Activated T-cell treated with anti-CD3 and anti-CD28 coated beads, Interleukin-2, amount 50 U/mL, for 72 hours (primary cell): ENCODE measurements at places on chromosomes 7 and 10.

DNA sequence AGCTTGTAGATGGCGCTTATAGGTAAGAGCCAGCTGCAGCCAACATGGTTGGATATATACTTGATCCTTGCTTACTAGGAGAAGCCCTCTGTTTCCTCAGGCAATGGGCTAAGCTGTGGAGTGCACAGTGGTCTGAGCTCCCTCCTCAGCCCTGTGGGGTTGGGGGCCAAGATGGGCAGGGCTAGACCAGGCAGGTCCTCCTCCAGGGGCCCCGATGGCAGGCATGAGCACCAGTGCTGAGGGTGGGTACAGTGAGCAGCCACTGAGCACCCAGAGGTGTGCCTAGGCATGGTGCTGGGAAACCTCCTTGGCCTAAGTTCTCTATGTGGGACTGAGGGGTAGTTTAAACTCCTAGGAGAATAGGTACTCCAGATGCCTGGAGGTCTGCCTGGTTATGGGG, 680.2 kb downstream of the SUGCT start:
- DNase-seq: no peak

DNA sequence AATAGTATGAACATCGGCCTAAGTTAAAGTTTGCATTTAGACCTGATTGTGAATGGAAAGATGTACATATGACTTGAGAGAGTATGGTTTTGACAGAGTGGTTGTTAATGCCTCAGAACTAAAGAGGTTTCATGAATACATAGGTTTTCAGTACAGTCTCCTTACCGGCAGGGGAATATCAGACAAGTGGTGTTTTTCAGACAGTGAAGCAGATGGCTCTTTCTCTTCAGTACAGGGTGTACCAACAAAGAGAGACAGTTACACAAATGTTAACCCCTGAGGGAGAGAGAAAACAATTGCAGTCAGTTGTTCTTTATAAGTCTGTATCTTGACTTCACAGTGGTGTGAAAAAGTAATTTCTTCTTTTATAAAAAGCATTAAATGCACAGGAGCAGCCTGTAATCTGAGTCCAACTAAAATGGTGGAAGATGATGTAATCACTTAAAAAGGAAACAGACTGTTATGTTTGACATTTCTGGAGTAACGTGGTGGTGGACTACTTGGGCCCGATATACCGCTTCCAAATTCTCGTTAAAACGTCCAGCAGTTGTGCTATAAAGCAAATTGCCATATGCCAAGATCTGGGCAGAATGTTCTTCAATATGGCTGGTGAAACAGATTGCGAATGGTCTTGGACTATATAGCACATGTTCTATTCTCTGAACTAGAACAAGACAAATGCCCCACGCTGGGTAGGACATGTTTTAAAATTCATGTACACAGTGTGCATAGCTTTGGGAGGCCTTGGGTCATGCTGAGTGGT, 69.2 kb downstream of the SDK1 start:
- no peak for DNase-seq

DNA sequence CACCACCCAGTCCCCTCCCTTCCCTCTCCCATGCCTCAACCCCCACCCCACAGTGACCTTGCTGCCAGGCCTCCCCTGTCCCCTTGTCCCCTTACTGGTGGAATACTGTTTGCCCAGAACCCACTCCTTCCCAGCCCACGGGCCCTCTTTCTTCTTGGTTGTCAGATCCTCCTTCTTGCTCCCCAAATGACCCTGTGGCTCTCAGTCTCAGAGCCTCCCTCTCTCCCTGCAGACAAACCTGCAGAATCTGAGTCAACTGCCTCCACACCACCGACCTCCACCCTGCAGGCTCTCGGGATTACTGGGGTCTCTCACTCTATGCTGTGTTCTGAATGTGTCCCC, 47.5 kb downstream of the HSPA12A start:
- DNase-seq: no peak

- DNase-seq: no peak
Measured at GRCh38 chr7:152673897-152674296, 2.0 kb downstream of the XRCC2 start.

DNA sequence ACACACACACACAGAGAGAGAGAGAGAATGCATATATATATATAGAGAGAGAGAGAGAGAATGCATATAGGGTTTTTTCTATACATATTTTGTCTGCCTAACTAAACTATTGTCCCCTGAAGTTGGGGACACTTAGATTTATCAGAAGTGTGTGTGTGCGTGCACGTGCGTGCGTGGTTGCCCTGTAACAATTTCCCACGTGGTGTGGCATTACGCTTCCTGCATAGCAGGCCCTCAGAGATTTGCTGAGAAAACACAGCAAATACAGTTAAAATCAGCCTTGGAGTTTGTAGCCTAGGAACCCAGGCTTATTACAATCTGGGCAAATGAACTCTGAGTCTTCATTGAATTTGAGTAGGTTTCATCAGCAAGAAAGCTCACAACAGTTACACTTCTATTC, 14.7 kb downstream of the RNF32 start:
- DNase-seq: no peak

- peak; percentile 16 for DNase-seq
Measured at GRCh38 chr7:131327049-131327625, 539 bp upstream of the MKLN1 start.

DNA sequence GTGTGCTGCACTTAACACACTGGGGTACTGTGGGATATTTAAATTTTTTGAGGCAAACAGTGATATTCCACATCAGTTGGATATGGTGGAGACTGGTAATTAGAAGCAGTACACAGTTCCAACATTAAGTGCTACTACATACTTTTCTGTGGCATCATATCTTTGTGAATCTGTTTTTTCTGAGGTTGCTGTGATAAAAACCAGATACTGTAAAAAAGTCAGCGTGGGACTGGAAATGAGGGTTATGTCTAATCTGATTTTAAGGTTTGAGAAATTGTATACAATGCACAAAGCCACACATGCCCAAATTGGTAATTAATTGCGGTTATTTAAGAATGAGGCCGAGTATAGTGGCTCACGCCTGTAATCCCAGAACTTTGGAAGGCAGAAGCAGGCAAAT, 41.2 kb downstream of the TBC1D12 start:
- DNase-seq: no peak

DNA sequence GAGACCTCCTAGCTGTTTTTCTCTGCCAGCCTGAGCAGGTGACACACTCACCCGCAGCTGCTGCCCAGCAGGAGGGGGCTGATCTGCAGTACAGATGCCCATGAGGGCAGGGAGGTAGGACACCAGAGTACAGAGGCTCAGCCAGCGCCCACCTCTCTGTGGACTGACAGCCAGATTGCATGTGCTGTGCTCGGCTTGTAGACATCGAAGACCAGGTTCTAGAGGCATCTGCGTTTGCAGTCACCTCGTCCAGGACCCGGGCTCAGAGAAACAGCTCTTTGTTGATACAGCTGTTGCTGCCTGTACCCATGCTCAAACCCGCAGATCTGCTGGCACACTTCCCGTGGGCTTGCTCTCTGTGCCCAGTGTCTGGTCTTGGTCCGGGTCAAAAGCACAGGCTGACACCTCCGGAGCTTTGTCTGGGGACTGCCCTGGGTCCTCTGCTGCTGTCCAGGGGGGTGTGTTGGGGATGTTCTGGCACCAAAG, 224.7 kb downstream of the GLRX3 start:
- no peak for DNase-seq

- DNase-seq: no peak
Measured at GRCh38 chr7:40331915-40332314, 197.1 kb downstream of the SUGCT start.
